ENCODE measurements at places on chromosomes 11 and 22.

- no peak for DNase-seq
Measured at GRCh38 chr11:8062781-8063257, 18.2 kb upstream of the TUB start.

- no peak for DNase-seq
Measured at GRCh38 chr11:119340335-119341221, at the start of gene C1QTNF5. TSS of gene C1QTNF5 (minus strand) at chr11:119340883. CDS start at chr11:119340397, 486 bp downstream.

- no peak for DNase-seq
Measured at GRCh38 chr11:61273178-61274078, 21.7 kb downstream of the VWCE start.

- peak; percentile 82 for DNase-seq
Measured at GRCh38 chr11:17384002-17384511, 4.4 kb downstream of the KCNJ11 start.
